ENCODE measurements at places on chromosomes 16 and 17.

- no peak for DNase-seq
Observed at GRCh38 chr16:17318238-17318637, 152.5 kb downstream of the XYLT1 start.

GRCh38 chr16:6678586-6678985 lies 654.1 kb upstream of the RBFOX1 start:
- no peak for DNase-seq

DNA sequence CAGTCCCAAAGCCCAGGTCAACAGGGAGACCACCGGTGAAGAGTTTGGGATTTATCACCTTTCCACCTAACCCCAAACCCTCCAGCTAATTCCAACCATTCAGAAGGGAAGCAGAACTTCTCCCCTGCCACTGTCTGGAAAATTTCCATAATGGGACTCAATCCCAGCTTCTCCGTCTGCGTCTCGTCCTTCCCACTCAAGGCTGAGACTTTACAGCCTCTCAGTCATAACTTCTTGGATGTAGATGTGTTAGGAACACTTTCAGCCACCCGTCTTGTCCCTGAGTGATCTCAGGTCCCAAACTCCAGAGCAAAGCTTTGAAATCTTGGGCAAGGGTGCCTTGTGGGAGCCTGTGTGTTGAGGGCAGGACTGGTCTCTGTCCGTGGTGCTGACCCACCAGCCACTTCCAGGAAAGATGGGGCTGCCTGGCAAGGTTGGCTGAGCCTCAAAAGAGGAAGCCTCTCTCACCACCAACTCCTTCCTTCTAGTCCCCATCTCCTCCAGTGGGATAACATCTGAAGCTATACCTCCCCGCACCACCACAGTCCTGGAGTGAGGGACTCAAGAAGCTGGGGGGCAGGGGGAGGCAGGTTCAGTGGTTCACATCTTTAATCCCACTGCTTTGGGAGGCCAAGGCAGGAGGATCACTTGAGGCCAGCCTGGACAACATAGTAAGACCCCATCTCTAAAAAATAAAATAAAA lies 9.3 kb downstream of the GAS2L2 start:
- DNase-seq, result no peak

DNA sequence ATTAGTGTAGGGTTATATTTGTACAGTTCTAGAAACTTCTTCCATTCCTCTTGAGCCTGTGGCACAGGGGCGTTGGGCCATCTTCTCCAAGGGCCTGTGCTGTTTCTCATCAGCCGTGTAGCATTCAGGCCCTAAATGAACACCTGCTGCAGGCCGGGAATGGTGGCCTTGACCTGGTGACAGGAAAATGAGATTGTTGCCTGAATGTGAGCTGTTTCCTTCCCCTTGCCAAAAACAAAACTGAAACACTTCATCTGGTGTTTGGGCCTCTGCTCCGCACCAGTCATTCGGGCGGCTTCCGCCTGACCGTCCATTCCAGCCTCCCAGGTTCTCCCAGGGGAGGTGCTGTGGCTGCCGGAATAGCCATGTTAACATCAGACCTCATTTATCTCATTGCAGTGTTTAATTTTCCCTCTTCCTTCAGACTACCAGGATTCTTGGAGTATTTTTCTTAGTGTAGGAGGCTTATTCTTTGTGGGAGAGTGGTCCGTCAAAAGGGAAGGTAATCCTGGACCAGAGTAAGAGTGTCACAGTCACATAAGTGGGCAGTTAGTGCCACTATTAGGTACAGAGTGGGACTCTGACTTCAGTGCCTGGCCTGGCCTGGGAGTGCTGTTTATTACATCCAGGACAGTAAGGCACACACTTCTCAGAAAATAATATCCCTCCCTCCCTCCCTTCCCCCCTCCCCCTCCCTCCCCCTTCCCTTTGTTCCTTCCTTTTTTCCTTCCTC lies 61.9 kb downstream of the WWP2 start:
- DNase-seq, result no peak

- no peak for DNase-seq
Observed at GRCh38 chr17:32732900-32733299, 144.0 kb downstream of the MYO1D start.

DNA sequence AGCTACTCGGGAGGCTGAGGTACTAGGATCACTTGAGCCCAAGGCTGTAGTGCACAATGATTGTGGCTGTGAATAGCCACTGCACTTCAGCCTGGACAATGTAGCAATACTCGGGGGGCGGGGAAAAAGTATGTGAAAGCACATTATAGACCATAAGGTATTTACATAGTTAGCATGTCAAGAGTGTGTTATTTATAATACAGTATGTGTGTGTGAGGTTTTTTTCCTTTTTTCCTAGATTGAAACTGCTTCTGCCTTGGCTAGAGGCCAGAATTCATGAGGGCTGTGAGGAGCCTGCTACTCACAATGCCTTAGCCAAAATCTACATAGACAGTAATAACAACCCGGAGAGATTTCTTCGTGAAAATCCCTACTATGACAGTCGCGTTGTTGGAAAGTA lies 30.5 kb downstream of the PTRH2 start:
- no peak for DNase-seq

DNA sequence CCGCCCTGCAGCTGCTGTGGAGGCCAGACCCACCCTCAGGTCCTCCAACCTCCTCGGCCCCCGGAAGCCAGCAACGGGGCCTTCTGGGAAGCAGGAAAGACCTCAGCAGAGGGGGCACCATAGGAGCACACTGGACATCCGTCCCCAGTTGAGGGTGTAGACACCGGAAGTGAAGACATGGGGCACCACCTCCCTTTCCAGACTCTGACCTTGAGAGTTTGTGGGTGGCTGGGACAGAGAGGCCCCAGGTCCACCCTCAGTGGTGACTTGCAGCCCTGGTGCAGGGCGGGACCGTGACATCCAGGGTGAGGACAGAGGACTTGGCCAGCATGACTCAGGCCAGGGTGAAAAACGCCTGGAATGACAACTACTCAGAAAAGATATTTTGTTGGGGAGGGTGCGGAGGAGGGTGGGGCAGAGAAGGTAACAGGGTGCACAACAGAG lies 19.9 kb downstream of the CEP295NL start:
- no peak for DNase-seq

DNA sequence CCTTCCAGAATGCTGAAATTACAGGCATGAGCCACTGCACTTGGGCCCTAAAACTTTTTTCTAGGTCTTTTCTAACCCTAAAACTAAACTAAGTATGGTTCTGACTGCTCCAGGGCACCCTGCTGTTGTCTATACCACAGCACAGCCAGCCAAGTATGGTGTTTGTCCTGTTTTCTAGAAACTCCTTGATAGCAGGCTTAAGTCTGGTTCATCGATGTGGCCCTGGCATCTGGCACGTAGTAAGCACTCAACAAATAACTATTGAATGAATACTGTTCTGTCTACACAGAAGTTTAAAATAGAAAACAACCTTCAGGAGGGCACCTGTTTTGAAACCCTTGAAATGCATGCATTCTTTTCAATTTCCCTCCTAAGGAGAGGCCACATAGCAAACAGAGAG lies 44.5 kb upstream of the AKAP1 start:
- DNase-seq, result no peak

GRCh38 chr16:88128556-88128955 lies 177.3 kb downstream of the BANP start:
- DNase-seq, result no peak

DNA sequence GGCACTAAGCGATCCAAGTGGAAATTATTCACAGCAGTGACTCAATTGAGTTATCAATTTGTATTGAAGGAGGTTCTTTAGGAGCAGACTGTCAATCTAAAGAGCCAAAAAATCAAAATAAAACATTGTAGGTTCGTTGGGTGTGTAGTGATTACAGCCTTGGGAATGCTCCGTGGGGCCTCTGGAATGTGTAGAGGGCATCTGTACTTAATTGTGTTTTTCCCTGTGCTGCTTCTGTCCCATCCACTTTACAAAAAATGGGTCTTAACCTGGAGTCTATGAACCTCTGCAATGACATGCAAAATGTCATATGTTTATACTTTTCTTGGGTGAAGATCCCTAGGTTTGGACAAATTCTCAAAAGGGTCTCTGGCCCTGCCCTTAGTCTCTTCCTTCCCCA lies 215.1 kb downstream of the CCDC182 start:
- DNase-seq, result no peak

- DNase-seq, result no peak
Observed at GRCh38 chr17:37849617-37849972, 74.6 kb upstream of the TBC1D3K start.

- no peak for DNase-seq
Observed at GRCh38 chr17:28161311-28161710, 118.8 kb downstream of the NLK start.

DNA sequence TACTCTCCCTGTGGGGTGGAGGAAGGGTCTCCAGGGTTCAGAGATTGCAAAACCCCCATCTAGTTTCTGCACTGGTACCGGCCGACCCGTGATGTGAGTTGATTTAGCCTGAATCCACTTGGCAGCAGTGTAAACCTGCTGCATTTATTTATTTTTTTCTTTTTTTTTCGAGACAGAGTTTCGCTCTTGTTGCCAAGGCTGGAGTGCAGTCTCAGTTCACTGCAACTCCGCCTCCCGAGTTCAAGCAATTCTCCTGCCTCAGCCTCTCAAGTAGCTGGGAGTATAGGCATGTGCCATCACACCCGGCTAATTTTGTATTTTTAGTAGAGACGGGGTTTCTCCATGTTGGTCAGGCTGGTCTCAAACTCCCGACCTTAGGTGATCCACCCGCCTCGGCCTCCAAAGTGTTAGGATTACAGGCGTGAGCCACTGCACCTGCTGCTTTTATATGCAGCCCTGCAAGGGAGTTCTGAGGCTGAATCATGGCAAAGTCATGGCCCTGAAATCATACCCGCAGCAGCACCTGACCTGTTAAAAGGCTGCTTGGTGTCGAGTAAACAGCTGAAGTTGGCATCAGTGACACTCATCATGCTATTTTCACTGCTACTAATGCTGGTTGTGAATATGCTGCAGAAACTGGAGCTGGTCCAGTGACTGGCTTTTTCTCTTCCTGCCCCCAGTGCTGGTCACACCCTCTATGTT lies 21.4 kb downstream of the DEXI start:
- no peak for DNase-seq

DNA sequence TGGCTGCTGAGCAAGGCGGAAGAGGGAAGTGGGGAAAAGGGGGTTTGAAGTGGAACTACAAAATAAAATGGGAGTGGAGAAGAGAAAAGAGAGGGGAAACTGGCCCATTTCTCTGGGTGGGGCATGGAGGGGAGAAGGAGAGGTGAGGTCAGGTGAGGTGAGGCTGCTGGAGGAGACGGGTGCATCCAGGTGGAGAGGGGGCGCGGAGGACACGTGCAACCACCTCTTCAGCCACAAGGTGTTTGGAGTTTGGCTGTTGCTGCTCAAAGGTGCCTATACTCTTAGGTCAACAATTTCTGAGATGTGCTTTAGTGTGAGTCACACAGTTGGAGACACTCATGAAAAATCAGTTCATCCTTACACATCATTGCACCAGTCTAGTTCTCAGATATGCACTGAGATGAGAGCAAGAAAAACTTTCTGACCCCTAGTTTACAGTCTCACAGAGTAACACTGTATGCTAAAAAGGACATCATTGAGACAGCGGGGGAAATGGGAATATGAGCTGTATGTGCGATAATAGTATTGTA lies 4.8 kb downstream of the SLC6A4 start:
- no peak for DNase-seq

- DNase-seq, result no peak
Observed at GRCh38 chr17:19273731-19274130, 36.6 kb downstream of the EPN2 start.

DNA sequence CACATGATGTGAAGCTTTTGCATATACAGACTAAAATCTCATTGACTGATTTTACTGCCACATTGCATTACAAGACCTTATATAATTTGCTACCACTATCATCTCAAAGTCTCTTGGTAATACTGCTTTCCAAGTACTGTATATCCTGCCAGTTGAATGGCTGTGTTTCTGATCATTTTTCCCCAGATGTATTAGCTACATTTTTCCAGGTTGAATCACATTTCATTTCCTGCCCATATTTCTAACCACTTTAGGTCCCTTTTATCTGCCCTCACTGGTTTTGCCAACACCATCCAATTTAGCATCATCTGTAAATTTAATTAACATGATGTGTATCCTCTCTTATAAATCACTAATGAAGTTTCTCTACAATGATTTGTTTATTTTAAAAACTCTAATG lies 365.7 kb upstream of the PMFBP1 start:
- DNase-seq, result no peak

- no peak for DNase-seq
Observed at GRCh38 chr17:77890771-77891170, 67.7 kb upstream of the TNRC6C start.

DNA sequence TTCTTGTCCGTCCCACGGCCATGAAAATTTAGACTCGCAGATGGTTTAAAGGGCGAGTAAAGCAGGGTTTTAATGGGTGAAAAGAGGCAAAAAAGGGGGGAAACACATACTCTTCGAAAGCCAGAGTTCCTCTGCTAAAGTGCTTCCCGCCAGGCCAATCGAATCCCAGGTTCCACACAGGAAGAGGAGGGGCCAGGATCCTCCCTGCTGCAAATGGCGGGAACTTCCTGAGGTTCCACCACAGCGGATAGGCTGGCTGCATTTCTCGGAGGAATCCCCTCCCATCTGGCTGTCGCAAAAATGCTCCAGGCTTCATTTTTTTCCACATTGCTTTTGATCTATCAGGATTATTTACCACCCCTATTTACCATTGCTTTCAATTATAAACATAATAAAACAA lies 670.1 kb upstream of the CA10 start:
- no peak for DNase-seq

DNA sequence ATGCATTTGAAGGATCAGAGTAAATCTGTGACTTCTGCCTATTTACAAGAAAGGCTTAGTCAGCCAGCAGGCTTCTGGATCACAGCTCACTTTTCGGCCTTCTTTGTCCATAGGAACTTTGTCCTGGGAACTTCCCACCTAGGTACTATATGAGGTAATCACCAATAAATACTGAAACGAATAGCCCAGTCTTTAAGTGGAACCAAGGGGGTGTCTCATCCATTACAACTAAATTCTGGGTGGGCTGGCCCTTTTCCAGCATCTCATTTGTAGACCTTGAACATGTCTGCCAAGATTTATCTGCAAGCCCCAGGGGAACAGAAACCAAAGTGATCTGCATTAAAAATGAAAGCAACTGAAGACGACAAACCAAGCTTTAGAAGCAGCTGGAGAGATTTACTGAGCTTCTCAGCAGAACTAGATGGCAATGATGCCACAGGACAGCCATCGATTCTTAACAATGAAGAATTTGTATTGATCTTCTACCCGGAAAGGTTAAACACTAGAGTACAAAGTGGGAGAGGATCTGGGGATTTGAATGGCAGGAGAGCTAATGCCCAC lies 55.5 kb downstream of the SNX11 start:
- DNase-seq, result no peak

DNA sequence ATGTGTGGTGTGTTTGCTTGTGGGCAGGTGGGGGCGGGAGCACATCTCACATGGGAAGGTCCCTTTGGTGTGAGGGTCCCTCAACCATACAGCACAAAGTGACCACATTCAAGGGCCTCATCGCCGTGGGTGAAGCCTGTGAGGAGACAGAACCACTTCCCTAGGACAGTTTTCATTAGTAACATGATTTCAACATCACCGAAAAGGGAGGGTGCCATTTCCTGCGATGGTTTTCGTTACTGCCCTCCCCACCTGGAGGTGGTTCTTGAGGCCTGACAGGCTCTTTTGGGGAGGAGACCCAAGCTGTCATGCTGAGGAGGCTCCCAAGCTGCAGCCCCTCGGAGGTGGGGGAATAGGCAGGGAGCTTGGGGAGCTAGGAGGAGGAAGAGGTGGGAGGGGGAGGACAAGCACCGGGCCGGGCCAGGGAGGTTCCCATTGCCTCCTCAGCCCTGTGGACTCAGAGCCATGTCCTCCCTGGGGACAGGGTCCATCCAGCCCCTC lies 9.5 kb downstream of the CD300LB start:
- DNase-seq, result no peak

- DNase-seq, result no peak
Observed at GRCh38 chr17:73758245-73758644, 114.0 kb upstream of the SDK2 start.

- no peak for DNase-seq
Observed at GRCh38 chr16:65313936-65314626, 192.2 kb upstream of the CDH11 start.
